ENCODE measurements at places on chromosomes 11 and 22.
A peak's percentile ranks its signal among the peaks of the same experiment; 100 is the strongest.

DNA sequence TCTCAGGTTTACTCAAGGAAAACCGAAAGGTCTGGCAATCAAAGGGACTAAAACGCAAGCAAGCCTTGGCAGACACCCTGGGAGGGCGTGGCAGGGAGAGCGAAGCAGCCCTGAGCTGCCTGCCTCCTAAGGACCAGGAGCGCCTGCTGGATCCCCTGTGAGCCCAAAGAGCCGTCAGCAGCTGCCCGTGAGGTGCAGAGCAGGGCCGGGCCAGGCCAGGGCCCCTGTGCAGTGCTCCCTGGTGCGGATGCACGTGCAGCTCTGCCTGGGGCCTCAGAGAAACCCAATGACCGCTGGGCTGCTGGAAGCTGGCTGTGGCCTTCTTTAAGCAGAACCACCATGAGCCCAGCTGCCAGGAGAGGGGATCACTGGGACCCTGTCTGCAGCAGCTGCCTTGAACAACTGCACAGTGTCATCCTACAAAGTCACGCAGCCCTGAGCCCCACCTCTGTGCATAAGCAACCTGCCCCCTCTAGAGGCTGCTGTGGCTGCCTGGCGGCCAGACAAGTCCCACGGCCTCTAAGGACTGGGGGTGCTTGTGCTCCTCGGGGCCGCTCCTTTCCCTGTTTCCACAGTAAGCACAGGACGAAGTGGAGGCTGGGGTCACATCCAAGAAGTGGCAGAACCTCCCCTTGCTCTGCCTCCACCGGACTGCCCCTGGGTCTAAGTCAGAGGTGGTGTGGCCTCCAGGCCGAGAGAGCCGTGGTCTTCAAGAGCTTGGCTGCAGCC is 29.1 kb upstream of the COMT start:
- DNase-seq: peak; percentile 44

GRCh38 chr11:102798012-102798746 is at the start of gene MMP1:
Gene MMP1, minus strand, starts transcription at chr11:102798160. Its CDS starts 68 bp downstream, at chr11:102798092.
- no peak for DNase-seq

- no peak for DNase-seq
Observed at GRCh38 chr22:45451972-45452371, 38.5 kb downstream of the RIBC2 start.

DNA sequence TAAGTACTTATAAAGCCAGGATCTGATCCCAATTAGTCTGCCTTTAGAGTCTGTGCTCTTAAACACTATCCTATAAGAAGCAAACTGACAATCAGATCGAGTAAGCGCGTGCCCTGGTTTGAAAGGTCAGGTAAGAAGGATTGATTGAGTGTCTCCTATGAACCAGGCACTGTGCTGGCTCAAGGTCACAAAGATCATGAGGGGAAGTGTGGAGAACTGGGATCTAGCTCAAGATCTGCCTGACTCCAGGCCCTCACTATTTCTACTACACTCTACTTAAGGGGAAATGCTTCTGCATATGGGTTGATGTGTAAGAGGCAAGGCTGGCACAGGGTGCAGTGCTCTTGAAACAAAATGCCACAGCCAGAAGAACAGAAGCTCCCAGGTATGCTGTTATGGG is 77.0 kb downstream of the ME3 start:
- no peak for DNase-seq

GRCh38 chr11:117843666-117844484 is 19.3 kb upstream of the FXYD2 start:
- peak; percentile 78 for DNase-seq

GRCh38 chr22:49369726-49370626 is 457.7 kb downstream of the BRD1 start:
- DNase-seq: no peak

DNA sequence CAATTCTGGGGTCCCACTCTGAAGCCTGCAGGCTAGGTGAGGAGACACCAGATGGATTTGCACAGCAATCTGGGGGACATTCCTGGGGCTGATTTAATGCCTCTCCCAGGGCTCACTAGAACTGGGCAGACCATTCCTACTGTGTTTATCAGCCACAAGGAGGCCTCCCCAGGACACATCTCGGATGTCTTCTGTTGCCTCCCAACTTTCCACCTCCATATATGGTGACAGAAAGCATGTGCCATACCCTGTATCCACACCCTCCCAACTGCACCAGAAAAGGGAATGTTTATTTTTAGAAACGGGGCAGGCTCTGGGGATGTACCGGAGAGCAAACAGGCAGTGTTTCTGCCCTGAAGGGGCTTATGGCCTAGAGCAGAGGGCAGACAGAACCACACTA is 181.8 kb downstream of the CSNK2A3 start:
- DNase-seq: no peak

GRCh38 chr22:30717331-30717921 is 22.8 kb downstream of the OSBP2 start:
- DNase-seq: peak; percentile 4

- DNase-seq: no peak
Observed at GRCh38 chr11:127050186-127050585, 49.6 kb upstream of the KIRREL3 start.

GRCh38 chr11:14312736-14313438 is 46.1 kb downstream of the RRAS2 start:
- no peak for DNase-seq

DNA sequence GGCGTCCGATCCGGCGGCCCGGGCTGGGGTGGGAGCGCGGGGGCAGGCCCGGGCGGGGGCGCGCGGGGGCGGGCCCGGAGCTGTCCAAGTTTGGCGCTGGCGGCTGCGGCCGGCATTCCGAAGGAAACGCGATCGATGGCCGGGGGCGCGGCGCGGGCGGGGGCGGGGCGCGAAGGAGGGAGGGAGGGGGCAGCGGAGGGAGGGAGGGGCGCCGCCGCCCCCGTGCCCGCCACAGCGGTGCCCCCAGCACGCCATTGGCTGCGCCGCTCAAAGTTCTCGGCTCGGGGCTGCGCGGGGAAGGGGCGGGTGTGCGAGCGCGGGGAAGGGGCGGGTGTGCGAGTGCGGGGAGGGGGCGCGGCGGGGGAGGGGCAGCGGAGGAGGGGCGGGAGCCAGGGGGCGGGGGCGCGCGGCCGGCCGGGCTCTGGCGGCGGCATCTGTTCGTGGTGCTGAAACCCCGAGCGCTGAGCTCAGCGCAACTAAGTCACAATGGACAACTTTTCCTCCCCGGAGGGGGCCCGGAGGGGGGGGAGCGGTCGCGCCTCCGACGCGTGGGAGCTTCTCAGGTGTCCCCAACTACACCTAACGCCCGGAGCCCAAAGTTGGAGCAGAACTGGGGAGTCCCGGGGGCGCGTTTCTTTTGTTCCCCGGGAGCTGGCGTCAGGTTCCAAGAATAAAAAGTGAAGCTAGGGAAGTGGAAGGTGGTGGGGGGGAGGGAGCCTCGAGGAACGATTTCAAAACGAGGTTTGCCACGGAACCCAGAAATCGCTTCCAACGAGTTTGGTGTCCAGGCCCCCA is 2.2 kb downstream of the PHF21B start:
- DNase-seq: peak; percentile 79

DNA sequence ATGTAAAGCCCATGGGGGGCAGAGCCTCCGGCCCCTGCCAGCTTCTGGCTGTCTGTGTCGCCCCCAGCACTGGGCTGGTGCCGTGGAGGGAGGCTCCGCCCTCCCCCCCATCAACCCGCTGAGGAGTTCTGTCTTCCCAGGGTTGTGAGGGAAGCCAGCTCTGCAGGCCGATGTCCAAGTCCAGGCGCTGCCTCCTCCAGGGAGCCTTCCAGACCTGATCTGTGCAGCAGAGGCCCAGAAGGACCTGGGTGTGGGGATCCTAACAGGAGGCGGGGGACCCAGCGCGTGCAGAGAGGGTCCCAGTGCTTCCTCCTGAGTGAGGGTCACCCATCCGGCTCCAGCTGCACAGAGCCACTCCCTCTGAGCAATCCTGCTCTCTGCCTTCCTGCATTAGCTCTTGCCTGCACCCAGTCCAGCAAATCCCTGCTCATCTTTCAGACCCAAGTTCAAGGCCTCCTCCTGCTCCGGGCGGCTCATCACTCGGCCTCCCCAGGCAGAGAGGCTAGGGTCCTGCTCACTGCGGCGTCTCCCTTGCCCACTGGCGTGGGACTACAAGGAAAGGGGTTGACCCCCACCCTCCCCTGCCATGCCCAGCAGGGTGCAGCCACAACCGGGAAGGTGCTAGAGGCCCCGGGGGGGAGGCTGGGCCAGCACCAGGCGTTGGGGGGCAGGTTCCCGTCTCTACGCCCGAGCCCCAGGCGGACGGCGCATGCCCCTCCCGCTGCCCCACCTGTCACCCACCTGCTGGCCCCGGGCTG is 16.4 kb downstream of the PRR33 start:
- no peak for DNase-seq

- DNase-seq: peak; percentile 51
Observed at GRCh38 chr11:77959434-77959833, 35.0 kb downstream of the INTS4 start.

GRCh38 chr22:22425356-22425755 is 83.2 kb downstream of the ZNF280B start:
- no peak for DNase-seq

- DNase-seq: no peak
Observed at GRCh38 chr11:116876656-116877055, 39.2 kb upstream of the APOA1 start.

GRCh38 chr11:43367382-43368178 is 8.9 kb downstream of the TTC17 start:
- DNase-seq: no peak

DNA sequence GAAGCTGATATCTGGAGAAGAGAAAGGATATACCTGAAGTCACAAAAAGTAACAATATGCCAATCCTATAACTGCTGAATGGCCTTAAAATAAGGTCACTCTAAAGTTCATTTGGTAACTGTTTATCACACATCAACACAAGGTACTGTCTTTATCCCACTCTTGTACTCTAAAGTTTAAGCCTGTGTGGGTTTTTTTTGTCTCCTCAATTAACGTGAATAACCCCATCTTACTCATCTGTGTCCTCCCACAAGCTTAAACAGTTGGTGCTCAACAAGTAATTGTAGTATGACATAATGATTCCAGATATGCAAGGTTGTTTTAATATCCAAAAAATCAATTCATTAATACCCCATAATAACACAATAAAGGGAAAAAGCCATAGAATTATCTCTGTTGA is 42.1 kb downstream of the PAK1 start:
- no peak for DNase-seq

DNA sequence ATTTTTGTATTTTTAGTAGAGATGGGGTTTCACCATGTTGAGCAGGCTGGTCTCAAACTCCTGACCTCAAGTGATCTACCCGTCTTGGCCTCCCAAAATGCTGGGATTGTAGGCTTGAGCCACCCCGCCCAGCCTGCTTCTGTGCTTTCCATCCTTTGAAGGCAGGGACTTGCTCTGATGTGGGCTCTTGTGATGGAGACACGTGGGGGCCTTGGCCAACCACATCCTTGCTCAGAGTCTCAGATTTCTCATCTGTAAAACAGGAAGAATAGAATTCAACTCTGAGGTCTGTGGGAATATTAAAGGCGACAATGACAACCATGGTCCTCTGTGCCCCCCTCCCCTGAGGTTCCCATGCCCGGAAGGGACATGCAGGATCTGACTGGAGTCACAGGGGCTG is 3.8 kb upstream of the GGA1 start:
- no peak for DNase-seq

DNA sequence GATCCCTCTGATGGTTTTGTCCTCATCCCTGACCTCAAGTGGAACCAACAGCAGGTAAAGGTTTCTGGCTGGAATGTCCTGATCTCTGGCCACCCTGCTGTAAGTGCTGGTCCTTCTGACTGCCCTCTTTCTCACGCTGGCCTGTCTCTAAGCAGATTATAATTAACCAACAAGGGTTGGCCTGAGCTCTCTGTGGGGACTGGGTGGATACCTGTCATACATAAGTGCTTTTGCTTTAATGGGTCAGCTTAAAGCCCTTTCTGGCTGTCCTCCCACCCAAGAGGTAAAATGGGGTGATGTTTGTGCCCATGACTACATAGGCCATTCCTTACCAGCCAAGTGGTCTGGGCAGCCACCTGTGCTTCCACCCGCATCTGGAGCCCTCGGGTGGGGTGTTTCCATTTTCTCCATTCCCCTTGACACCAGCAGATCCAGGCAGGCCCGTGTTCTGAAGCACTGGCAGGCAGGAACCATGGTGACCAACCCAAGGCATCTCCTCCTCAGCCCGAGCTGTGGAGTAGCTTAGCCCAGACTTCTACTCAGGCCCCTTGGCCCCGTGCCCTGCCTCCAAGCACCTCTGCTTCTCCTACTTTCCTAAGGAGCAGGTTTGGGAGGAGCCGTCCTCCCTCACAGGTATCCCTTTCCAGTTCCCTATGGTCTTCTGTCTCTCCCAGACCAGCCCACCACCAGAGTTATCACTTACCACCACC is 17.0 kb upstream of the ST3GAL4 start:
- DNase-seq: no peak

DNA sequence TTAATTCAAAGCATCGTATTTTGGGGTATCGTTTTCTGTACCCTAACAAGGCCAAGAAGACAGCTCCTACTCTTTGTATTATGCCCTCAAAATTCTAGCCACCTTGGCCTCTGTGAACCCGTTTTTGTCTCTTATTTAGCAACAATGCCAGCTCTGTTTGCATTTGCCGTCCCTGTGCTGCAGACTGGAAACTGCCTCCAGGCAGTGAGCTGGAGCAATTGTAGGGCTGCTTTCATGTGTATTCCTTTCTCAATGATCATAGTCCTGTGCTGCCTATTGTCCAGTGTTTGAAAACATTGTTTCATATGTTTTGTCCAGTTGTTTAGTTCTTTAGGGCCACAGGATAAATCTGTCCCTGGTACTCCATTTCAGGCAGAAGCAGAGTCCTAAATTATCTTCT is 19.9 kb upstream of the BACE1-AS start:
- DNase-seq: no peak

- no peak for DNase-seq
Observed at GRCh38 chr11:9479899-9480298, 19.1 kb downstream of the ZNF143 start.

DNA sequence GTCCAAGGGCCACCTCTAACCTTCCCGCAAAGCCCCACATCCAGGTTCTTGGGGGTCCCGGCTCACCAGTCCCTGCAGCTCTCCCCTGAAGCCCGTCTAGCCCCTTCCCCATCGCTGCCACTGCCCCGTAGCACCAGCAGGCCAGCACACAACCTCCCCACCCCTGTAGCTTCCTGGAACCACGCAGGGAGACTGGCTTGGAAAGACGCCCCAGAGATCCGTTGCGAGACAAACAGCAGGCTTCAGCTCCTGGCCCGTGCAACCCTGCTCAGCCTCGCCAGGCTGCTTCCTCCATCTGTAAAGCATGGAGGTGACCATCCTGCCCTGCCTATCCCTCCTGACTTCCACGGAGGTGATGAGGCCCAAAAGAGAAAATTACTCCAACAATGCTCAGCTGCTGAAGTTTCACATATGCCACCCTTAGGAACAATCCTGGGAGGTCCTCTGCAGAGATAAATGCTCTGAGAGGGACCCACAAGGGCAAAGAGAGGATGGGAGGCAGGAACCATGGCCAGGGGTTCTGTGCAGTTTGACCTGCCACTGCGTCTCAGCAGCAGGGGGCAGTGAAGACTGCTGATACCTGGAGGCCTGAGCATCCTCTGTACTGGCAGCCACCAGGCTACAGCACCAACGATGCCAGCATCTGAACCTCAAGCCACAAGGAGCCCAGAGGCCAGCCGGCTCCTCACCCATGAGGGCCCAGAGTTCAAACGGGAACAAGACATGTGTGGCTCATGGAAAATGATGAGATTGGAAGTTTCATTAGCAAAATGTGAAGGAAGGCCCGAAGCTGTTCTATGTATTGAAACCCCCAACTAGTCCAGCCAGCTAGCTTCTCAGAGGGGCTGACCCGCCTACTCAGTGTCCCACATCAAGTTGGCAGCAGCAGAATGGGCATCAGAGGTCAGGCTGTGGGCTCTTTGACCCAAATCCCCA is 16.1 kb downstream of the DGCR2 start:
- peak; percentile 69 for DNase-seq

- no peak for DNase-seq
Observed at GRCh38 chr11:64341429-64341828, 1.4 kb downstream of the CCDC88B start.
